ENCODE measurements at places on chromosomes 5 and 9.

GRCh38 chr5:20601678-20602100, 613.7 kb upstream of the CDH18 start:
- no peak for DNase-seq

- no peak for DNase-seq
Observed at GRCh38 chr9:132001567-132001966, 78.1 kb downstream of the MED27 start.

GRCh38 chr9:35070823-35071813, 1.3 kb downstream of the VCP start:
- no peak for DNase-seq

DNA sequence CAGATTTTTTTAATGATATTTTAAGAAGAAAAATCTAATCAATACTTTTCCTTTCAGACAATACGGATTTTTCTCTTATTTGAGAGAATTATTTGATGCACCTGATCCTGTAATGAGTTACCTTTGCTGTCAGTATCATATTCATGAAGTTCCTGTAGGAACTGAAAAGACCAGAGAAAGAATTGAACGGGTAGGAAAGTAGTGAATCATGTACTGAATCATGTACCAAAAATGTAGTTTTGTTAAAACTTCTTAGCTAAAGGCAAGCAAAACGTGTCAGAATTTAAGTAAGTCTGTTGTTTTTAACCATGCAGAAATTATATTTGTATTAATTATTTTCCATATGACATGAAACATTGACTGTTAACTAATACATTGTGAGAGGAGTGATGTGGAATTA, 56.6 kb downstream of the SMC5 start:
- no peak for DNase-seq

- no peak for DNase-seq
Observed at GRCh38 chr9:69996967-69997366, 46.7 kb upstream of the MAMDC2 start.

DNA sequence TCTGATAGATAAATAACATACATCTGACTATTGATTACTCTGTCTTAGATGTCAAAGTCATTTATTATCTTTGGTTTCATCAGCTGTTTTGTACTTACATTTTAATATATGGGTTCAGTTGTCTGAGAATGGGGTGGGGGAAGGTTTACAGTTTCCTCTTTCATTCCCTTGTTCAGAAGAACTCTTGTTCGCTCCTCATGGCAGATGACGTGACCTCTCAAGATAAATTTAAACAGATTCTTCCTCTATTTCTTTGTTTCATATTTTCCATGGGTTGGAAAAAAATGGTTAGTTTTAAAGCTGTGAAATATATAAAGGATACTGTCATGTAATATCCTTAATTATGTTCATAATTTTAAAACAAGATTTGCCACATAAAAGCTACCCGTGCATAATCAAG, 61.4 kb downstream of the TSSK1B start:
- no peak for DNase-seq

GRCh38 chr9:94922098-94922607, 195.7 kb downstream of the AOPEP start:
- DNase-seq, result no peak

GRCh38 chr9:68895741-68896478, 118.0 kb downstream of the PRKACG start:
- DNase-seq, result no peak

GRCh38 chr5:92500752-92501151, 1080.3 kb downstream of the NR2F1-AS1 start:
- DNase-seq, result no peak

- no peak for DNase-seq
Observed at GRCh38 chr9:33425128-33425533, 22.3 kb downstream of the AQP3 start.

- DNase-seq, result no peak
Observed at GRCh38 chr5:3373391-3373790, 222.2 kb upstream of the IRX1 start.

DNA sequence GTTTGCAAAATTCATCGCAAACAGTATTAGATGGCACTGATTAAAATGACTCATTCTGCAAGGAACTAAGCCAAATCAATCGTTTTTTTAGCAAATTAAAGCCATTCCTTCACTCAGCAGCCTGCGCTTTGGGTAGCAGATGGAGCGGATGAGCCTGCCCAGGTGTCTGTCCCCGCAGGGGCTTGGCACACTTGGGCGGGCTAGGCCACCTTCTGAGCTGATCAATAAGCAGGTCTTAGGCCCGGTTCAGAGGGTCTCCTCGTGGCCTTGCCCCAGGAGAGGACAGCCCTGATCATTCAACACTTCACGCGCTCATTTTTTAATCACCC, 78.0 kb upstream of the FCN1 start:
- DNase-seq, result no peak

- DNase-seq, result no peak
Observed at GRCh38 chr5:13660072-13660471, 284.4 kb downstream of the DNAH5 start.
